ENCODE measurements at places on chromosomes 1 and 21.
A peak's percentile ranks its signal among the peaks of the same experiment; 100 is the strongest.

- DNase-seq, result no peak
Measured at GRCh38 chr1:154329551-154330131, 4.3 kb downstream of the ATP8B2 start.

- DNase-seq, result no peak
Measured at GRCh38 chr1:63611231-63611630, 18.0 kb downstream of the PGM1 start.

DNA sequence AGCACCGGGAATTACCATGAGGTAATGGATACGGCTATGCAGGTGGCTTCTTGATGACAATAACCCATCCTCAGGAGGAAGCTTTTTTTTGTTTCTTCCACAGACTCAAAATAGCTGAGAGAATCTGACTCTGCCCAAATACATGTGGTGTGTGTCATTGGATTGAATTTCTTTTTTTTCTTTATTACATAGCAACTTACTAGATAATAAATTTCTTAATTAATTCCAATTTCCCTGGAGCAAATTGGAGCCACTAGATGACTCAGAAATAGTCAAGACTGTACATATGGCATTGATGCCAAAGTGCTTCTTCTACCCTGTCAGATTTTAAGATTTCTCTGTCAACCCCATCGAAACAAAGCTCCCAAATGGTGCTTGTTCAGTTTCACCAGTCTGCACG is 42.7 kb downstream of the L1TD1 start:
- no peak for DNase-seq

DNA sequence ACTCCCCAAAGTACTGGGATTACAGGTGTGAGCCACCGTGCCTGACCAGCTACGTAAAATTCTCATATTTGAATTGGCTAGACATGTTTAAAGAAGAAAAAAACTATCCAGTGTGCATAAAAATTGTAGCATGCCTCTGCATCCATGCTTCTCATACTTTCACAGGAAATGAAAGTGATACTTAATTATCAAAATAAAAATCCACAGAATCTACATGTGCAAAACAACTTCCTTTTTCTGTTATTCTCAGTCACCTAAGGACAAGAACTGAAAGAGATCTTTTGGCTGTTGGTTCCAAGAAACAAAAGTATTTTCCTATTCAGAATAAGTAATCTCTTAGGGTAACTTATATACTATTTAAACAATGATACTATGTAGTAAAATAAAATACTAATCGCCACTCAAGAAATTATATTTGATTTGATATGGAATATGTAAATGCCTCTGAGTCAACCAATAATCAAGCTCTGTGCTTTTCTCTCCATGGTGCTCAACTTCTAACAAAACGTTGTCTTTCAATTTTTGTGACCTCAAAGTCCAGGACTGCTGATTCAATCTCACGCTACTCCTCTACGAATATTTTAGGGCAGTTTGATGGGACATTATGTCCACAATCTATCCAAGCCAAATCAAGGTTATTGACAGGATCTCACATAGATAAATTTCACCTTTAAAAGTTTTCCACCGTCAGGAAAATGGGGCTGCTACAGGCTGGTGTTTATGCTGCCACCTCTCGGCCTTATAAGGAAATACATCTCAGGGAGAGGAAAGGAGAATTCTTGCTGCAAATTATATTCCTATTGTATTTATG is 102.7 kb downstream of the ZNF281 start:
- peak; percentile 63 for DNase-seq

DNA sequence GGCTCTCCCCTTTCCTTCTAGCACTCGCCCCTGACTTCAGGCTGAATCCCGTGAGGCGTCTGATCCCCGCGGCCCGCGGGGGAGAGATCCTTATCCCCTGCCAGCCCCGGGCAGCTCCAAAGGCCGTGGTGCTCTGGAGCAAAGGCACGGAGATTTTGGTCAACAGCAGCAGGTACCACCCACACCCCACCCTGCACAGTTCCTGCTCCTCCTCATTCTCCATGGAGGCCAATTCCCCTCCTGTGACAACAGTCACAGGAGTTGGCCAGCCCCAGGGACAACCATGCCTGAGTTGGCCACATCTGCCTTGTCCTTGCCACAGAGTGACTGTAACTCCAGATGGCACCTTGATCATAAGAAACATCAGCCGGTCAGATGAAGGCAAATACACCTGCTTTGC is 20.0 kb downstream of the TMEM81 start:
- DNase-seq, result no peak

- no peak for DNase-seq
Measured at GRCh38 chr1:203214871-203215270, 14.6 kb downstream of the CHIT1 start.

DNA sequence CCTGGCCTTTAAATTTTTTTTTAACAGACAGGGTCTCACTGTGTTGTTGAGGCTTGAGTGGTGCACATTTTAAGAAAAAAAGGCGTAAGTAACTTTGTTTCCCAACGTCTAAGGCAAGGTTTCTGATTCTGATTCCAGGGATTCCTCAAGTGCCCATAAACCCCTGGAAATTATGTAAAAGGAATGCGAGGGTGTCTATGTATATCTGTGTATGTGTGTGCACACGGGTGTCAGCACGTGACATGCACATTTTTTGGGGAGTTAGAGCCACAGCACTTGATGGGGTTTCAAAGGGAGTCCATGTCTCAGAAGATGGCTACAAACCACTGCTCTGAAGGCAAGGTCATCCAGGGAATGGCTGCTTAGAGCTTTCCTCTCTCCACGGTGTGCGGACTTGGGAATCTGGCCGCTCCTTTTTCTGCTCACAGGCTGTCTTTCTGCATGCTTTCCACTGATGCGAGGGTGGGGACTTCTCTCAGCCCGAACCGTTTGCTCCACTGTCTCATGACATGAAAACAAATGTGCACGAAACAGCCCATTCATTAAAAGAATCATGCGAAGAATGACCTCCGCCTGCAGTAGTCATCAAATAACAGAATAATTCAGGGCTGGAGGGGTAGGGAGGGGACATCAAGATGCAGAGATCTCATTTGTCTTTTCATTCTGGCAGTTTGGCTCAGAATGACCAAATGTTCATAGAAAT is 18.7 kb upstream of the RERE start:
- DNase-seq, result no peak

GRCh38 chr21:37525810-37526209 is 159.2 kb downstream of the DYRK1A start:
- DNase-seq, result no peak

GRCh38 chr1:151312411-151312810 is 14.8 kb downstream of the PI4KB start:
- no peak for DNase-seq

DNA sequence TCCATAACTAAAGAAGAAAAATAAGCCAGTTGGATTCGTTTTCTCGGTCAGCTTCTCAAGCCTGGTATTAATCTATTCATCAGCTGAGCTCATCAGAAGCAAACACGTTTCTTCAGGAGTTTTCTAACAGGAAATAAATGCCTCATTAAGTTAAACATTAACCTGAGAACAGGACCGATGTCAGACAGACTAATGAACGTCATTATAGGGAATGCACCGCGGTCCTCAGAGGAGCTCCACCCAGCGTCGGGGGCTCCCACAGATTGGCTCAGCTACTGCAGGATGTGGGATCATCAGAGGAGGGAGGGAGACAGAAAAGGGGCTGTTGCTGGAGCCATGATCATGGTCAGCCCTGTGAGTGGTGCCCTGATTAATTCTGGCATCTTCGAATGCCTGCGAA is 615.4 kb downstream of the PTPRU start:
- DNase-seq, result no peak

DNA sequence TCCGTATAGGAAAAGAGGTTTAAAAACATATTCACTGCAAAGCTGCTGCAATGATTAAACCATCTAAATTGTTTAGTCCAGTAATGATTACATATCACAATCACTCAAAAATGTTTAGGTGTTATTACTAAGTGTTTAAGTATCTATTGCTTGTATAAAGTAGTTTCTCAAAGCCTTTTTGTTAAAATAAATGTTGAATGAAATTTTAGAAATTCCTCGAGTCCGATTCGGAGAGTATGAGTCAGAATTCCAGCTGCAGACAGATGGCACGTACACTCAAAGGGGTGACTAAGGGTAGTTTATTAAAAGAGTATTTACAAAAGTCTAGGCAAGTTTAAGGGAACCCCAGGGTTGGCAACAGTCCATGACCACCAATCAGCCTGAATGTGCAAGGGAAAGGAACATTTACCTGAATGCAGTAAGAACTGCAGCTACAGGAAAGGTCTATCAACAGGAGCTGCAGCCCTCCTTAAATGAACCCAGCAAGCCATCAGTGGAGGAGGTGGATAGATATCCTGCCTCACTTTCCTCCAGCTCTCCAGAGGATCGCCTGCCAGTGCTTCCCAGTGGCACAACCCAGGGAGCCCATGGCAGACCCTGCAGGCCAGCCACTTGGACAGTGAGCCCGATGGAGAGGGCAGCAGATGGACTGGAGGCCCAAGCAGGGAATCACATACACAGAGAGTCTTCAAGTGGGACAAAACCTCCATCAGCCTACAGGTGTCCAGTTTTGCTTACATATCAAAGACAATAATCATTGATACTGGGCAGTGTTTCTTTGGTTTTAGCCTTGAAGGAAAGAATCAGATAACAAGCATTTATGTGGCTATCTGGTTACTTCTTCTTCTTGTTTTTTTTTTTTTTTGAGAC is 92.1 kb upstream of the SLC44A3 start:
- peak; percentile 73 for DNase-seq

DNA sequence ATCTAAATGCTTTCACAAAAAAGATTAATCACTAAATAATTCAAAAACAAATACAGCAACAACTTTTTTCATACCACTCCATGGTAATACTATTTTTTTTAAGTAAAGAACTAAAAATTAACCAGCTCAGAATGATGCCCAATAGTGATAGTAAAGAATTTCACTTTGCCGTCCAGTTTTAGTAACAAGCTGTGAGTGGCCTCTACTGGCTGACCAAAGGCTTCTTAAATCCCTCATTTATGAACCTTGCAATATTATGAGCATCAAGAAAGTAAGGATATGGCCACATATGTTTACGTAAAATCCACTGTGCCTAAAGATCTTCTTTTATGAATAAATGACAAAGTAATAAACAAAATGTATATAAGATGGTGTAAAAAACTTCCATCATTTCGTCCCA is 108.6 kb downstream of the GPATCH2 start:
- DNase-seq, result no peak

DNA sequence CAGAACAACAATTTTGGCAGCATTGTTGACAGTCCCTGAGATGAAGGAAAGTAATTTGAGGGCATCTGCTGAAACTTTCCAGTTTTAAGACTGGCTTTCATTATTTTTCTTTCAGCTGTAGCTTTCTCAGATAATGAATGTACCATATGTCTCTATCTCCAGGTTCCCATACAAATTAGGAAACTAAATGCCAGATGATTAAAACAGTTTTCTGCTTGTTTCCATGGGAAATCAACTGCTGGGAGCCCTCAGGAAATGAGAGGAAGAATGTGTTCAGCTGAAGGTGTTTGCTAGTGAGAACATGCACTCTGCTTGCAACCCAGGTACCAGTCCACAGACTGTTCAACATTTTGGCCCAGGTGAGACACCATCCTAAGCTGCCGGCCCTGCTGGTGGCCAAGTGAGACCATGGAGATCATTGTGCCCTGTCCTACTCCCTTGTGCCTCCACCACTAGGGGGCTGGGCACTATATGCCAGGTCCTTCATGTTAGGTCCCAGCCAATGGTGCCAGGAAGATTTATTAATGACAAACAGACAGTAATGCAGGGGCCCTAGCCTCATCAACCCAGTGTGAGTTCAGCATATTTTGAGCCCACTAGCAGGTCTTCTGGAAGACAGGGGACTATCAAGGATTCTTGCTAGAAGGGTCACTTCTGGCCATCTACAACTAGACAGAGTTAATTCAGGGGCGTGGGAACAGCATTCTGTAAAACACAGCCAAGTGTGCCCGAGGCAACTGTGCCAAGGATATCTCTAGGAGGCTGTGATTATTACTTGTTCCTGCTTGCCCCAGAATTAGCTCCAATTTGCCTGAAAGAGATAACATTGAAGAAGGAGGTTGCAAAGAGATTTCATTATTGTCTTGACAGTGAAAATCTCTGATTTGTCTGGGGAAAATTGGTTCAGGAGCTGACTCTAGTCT is 17.0 kb upstream of the LRRC8C start:
- no peak for DNase-seq

DNA sequence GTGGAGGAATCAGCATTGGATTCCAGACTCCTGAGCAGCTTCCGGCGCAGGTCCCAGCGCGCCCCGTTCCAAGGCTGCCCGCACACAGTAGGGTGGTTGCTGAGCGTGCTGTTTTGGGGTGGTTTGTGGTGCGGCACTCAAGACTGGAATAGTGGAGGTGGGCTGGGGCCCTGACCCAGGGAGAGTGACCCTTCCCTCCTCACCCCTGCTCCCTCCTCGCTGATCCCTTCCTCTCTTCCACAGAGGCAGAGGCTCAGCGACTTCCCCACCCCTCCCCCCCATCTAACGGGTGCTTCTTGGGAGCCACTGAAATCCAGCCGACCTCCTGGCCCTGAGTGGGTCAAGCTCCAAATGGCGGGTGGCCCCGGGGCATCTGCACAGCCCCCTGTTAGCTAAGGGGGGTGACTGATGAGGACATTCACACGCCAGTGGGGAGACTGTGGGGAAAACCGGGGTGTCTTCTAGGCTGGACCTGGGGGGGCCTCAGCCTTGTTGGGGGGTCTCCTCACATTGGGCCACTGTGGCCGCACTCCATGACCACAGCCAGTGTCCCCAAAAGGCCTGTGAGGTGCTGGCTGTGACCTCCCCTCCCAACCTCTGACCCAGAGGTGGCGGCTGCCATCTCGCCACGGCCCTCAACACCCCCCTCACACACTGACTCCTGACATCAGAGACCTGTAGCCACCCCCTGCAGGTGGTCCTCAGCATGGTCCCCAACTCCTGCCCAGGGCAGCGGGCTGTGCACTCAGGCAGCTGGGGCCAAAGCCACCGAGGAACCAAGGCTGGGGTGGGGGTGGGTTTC is 3.9 kb upstream of the HES4 start:
- no peak for DNase-seq

DNA sequence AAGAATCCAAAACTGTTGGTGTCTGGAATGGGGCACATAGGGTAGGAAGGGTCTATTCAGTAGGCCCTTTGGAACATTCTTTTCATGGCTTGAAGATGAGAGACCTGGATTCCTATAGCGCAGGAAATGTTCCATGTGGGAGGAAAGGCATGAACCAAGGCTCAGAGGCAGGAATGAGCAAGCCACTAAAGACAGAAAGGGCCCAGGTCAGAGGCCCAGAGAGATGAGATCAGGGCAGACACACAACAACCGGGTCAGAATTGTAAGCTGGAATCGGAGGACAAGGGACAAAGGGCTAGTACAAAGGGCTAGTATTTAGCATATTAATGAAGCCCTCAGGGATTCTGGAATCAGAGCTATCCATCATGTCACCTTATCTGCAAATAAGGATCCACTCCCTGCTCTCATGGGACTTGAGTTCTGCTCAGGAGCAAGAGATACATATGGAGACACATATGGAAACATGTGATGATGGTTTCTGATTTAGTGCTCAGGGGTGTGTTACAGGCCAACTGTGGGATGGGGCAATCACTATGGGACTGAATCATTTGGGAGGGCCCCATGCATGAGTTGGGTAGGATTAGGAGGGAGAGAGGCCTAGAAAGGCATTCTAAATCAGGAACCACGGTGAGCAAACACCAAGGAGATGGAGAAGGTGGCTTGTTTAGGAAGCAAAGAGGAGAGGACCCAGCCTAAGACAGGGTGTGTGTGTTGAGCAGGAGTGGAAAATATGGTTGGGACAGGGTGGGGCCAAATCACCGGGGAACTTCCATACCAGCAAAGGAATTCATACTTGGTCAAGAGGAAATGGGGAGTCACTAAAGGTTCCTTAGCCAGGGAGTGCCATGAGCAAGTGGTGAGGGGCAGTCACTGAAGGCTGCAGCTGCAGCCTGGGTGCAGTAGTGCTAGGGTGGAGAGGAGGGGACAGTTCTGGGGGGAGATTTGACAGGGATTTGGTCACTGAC is 8.6 kb downstream of the NECTIN4 start:
- DNase-seq, result no peak

- no peak for DNase-seq
Measured at GRCh38 chr1:89172468-89173143, 3.2 kb downstream of the GBP7 start.
